Breast epithelium (tissue), 4 donors: ENCODE measurements at places on chromosomes 2 and 18. TPM values are rescaled to one million over a fixed set of nuclear protein-coding genes. Genes with fewer than 3 reads are reported as not detected.
A peak's percentile ranks its signal among the peaks of the same experiment; 100 is the strongest.

DNA sequence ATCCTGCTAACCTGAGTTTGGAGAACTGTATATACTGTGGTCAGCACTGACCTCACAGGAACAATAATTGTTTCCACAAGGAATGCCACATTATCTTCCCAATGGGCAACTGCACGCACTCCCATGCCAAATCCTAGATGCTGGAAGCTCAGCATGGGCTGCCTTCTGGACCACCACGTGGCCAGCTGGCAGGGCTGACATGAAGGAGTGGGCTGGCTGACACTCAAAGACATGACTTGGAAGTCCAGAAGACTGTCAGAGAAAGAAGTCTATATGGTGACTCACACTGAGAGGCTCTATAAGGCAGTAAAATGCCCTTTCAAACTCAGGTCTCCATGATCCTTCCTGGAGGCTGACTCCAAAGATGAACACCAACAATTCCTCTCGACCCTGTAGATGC, 98.4 kb upstream of the RNF152 start:
- no peak overlapping the region for H3K27ac ChIP-seq
- H3K4me1 ChIP-seq = no peaks in the 10 kb centered on the region
- H3K4me3 ChIP-seq = no peak overlapping the region

DNA sequence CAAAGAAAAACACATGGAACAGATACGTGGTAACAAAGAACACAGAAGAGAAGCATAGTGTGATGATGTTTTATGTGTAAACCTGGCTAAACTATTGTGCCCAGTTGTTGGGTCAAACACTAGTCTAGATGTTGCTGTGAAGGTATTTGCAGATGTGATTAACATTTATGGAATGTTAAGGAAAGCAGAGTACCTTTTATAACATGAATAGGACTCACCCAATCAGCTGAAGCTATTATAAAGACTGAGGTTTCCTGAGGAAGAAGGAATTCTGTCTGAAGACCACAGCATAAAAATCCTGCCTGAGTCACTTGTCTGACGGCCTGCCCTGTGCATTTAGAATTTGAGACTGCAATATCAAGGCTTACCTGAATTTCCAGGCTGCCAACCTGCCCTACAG, 253.1 kb downstream of the DYM start:
- no peaks in the 10 kb centered on the region for H3K27me3 ChIP-seq
- H3K36me3 ChIP-seq = no peaks in the 10 kb centered on the region
- H3K4me3 ChIP-seq = no peak overlapping the region
- H3K27ac ChIP-seq = no peak overlapping the region
- DNase-seq = no peak
- no peaks in the 10 kb centered on the region for H3K4me1 ChIP-seq

- H3K36me3 ChIP-seq = no peaks in the 10 kb centered on the region
- DNase-seq = no peak
- H3K4me3 ChIP-seq = no peak overlapping the region
- H3K4me1 ChIP-seq = no peaks in the 10 kb centered on the region
- H3K27me3 ChIP-seq = no peaks in the 10 kb centered on the region
- H3K27ac ChIP-seq = no peak overlapping the region
Observed at GRCh38 chr18:77373730-77374445, 124.2 kb downstream of the GALR1 start.

- H3K4me1 ChIP-seq = no peaks in the 10 kb centered on the region
- no peaks in the 10 kb centered on the region for H3K36me3 ChIP-seq
- DNase-seq = no peak
Observed at GRCh38 chr2:240215676-240216051, 75.2 kb upstream of the OTOS start.

- no peak overlapping the region for H3K27ac ChIP-seq
- no peak for DNase-seq
- H3K4me1 ChIP-seq = no peaks in the 10 kb centered on the region
- H3K4me3 ChIP-seq = no peak overlapping the region
- H3K36me3 ChIP-seq = no peaks in the 10 kb centered on the region
Observed at GRCh38 chr2:207790898-207791297, 21.2 kb upstream of the FZD5 start.

GRCh38 chr2:207504513-207505170, 25.1 kb upstream of the CREB1 start:
- no peaks in the 10 kb centered on the region for H3K27me3 ChIP-seq
- peaks cover 4% of the 10 kb centered on the region for H3K4me1 ChIP-seq
- no peaks in the 10 kb centered on the region for H3K36me3 ChIP-seq
- H3K27ac ChIP-seq = peak overlapping the region; percentile 51
- no peak overlapping the region for H3K4me3 ChIP-seq

- no peak overlapping the region for H3K27ac ChIP-seq
- no peak overlapping the region for H3K4me3 ChIP-seq
- DNase-seq = no peak
- no peaks in the 10 kb centered on the region for H3K27me3 ChIP-seq
- no peaks in the 10 kb centered on the region for H3K4me1 ChIP-seq
Observed at GRCh38 chr2:155218292-155218924, 519.9 kb downstream of the KCNJ3 start.

- no peak for DNase-seq
- no peak overlapping the region for H3K4me3 ChIP-seq
- H3K27ac ChIP-seq = no peak overlapping the region
- no peaks in the 10 kb centered on the region for H3K27me3 ChIP-seq
- no peaks in the 10 kb centered on the region for H3K36me3 ChIP-seq
Observed at GRCh38 chr2:108536133-108536780, 2.0 kb downstream of the LIMS1 start.

GRCh38 chr2:191176305-191176704, 25.5 kb upstream of the STAT4 start:
- no peak overlapping the region for H3K4me3 ChIP-seq
- no peak overlapping the region for H3K27ac ChIP-seq
- no peaks in the 10 kb centered on the region for H3K27me3 ChIP-seq
- no peaks in the 10 kb centered on the region for H3K4me1 ChIP-seq

- H3K4me1 ChIP-seq = no peaks in the 10 kb centered on the region
- no peaks in the 10 kb centered on the region for H3K27me3 ChIP-seq
- H3K27ac ChIP-seq = no peak overlapping the region
- no peaks in the 10 kb centered on the region for H3K36me3 ChIP-seq
- no peak overlapping the region for H3K4me3 ChIP-seq
Observed at GRCh38 chr2:185979546-185980071, 241.0 kb downstream of the FSIP2 start.

- no peaks in the 10 kb centered on the region for H3K4me1 ChIP-seq
- no peaks in the 10 kb centered on the region for H3K36me3 ChIP-seq
- DNase-seq = no peak
- no peaks in the 10 kb centered on the region for H3K27me3 ChIP-seq
- H3K4me3 ChIP-seq = no peak overlapping the region
Observed at GRCh38 chr2:174691201-174691779, 73.0 kb downstream of the CHRNA1 start.

- no peaks in the 10 kb centered on the region for H3K36me3 ChIP-seq
- H3K4me1 ChIP-seq = no peaks in the 10 kb centered on the region
- no peak overlapping the region for H3K27ac ChIP-seq
- H3K27me3 ChIP-seq = no peaks in the 10 kb centered on the region
Observed at GRCh38 chr2:70471129-70471528, 82.5 kb downstream of the TGFA start.

DNA sequence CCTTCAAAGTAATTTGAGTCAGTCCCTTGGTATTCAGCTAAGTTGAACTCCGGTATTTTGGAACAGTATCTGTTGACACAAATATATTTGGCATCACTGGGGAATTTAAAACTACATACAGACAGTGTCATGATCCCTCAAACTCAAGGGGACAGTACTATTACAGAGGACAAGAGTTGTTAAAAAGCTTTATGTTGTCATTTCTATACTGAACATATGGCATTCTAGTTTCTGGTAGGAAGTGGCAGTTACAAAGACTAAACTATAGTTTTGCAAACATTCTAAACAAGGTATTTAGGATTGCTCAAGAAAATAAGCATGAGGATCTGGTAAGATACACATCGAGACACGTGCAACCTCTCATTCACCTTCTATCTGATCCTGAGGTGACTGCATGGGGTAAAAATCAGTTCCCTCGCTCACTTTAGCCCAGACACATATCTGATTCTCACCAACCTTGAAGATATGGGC, 16.6 kb upstream of the CCNYL1 start:
- H3K27me3 ChIP-seq = no peaks in the 10 kb centered on the region
- DNase-seq = no peak
- H3K36me3 ChIP-seq = no peaks in the 10 kb centered on the region
- H3K27ac ChIP-seq = no peak overlapping the region
- no peak overlapping the region for H3K4me3 ChIP-seq

DNA sequence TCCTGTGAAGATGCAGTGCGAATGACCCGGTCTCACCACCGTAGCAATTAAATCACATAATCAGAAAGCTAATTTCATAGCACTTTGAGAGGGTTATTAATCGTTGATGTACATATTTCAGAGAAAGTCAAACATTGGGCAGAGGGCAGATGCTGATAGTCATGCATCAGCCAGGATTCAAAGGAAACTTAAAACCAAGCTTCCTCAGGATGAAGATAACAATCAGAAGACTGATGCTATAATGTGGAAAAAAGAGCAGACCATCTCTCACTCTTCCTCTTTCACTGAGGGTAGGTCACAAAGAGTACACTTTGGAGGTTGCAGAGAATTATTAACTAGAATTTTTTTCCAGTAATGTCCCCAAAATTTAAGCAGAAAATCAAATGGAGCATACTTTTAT, 1027.7 kb upstream of the ZEB2 start:
- H3K36me3 ChIP-seq = no peaks in the 10 kb centered on the region
- H3K27ac ChIP-seq = no peak overlapping the region
- H3K4me3 ChIP-seq = no peak overlapping the region
- no peaks in the 10 kb centered on the region for H3K27me3 ChIP-seq
- DNase-seq = no peak

- H3K27me3 ChIP-seq = no peaks in the 10 kb centered on the region
- H3K4me3 ChIP-seq = no peak overlapping the region
- no peaks in the 10 kb centered on the region for H3K4me1 ChIP-seq
- H3K36me3 ChIP-seq = no peaks in the 10 kb centered on the region
- no peak overlapping the region for H3K27ac ChIP-seq
- DNase-seq = no peak
Observed at GRCh38 chr2:151670346-151670745, 63.9 kb downstream of the NEB start.

DNA sequence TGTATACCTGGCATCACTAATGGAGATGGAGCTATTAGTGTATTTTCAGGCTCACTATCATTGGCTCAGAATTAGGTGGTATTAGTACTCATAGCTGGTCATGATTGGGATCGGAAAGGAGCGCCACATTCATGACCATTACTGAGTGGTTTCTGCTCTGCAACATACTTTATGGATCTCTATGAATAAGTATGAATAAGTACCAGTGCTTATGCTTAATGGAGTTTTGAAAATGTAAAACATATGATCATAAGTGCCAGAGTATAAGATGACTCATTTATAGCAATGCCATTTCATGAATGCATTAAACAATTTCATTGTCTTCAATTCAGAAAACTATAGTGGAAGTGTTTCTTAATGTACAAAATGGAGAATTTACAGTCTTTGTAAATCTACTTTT, 156.7 kb downstream of the GALNT3 start:
- no peaks in the 10 kb centered on the region for H3K27me3 ChIP-seq
- no peak overlapping the region for H3K4me3 ChIP-seq
- no peak overlapping the region for H3K27ac ChIP-seq
- no peak for DNase-seq

DNA sequence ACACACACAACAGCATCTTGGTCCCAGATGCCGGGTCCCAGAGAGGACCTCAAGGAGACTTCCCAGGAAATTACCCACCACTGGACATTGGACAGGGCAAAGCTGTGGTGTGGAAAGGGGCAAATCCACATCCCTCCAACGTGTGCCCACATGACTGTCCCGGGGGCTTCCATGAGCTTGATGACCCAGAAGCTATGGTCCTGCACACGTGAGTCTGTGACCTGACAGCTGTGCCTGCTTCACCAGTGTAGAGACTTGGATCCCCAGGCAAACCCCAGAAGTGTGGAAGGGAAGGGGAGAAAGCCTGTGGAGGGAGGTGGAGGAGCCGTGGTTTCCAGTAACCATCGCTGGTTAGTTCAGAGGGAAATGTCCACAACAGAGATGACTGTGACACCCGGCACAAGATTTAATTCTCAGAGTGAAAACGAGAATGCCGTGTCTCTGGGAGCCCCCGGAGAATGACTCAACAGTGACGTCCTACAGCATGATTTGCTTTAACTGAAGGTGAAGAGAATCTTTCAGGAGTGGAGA, 19.1 kb upstream of the GPR55 start:
- H3K4me1 ChIP-seq = no peaks in the 10 kb centered on the region
- H3K27me3 ChIP-seq = no peaks in the 10 kb centered on the region
- DNase-seq = no peak
- no peak overlapping the region for H3K4me3 ChIP-seq
- H3K27ac ChIP-seq = no peak overlapping the region
- no peaks in the 10 kb centered on the region for H3K36me3 ChIP-seq

DNA sequence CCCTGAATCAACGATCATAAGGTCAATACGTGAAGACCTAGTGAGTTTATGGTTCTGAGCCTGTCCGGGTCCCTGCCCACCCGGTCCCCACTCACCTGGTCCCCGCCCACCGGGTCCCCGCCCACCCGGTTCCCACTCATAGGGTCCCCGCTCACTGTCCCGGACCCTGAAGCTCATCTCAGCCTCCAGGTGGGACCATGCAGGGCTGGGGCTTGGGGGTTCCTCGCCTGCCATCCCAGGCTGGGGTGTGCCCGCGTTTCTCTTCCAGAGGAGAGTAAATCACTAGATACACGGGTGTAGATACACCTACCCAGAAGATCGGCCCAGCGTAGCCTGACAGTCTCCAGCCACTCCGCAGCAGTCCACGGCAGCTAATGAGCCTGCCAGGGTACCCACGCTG, 131.5 kb downstream of the MBP start:
- H3K36me3 ChIP-seq = no peaks in the 10 kb centered on the region
- H3K27me3 ChIP-seq = no peaks in the 10 kb centered on the region
- DNase-seq = no peak
- peak overlapping the region; percentile 32 for H3K27ac ChIP-seq
- peak overlapping the region; percentile 40 for H3K4me3 ChIP-seq
- H3K4me1 ChIP-seq = no peaks in the 10 kb centered on the region

- H3K4me3 ChIP-seq = no peak overlapping the region
- H3K27ac ChIP-seq = no peak overlapping the region
- DNase-seq = no peak
- H3K36me3 ChIP-seq = no peaks in the 10 kb centered on the region
- H3K27me3 ChIP-seq = no peaks in the 10 kb centered on the region
Observed at GRCh38 chr2:145075454-145076062, 555.6 kb upstream of the ZEB2 start.

GRCh38 chr2:74424139-74424992, 2.8 kb downstream of the WDR54 start:
- no peak overlapping the region for H3K27ac ChIP-seq
- no peak for DNase-seq
- H3K36me3 ChIP-seq = no peaks in the 10 kb centered on the region
- no peaks in the 10 kb centered on the region for H3K4me1 ChIP-seq

The DGKD gene
- 17.1 TPM for total RNA-seq

The COL4A4 gene
- total RNA-seq = 3.8 TPM

The POU3F3 gene
- 3.4 TPM for total RNA-seq

The NCOA1 gene
- total RNA-seq = 66.4 TPM

The GREB1 gene
- 42.9 TPM for total RNA-seq

The KLHL41 gene
- 0.64 TPM for total RNA-seq

The SCN9A gene
- 3.5 TPM for total RNA-seq

The DNAJC5G gene
- not detected for total RNA-seq
